CD8-positive, alpha-beta memory T cell (primary cell): ENCODE measurements at places on chromosomes 3 and 15.
A peak's percentile ranks its signal among the peaks of the same experiment; 100 is the strongest.

DNA sequence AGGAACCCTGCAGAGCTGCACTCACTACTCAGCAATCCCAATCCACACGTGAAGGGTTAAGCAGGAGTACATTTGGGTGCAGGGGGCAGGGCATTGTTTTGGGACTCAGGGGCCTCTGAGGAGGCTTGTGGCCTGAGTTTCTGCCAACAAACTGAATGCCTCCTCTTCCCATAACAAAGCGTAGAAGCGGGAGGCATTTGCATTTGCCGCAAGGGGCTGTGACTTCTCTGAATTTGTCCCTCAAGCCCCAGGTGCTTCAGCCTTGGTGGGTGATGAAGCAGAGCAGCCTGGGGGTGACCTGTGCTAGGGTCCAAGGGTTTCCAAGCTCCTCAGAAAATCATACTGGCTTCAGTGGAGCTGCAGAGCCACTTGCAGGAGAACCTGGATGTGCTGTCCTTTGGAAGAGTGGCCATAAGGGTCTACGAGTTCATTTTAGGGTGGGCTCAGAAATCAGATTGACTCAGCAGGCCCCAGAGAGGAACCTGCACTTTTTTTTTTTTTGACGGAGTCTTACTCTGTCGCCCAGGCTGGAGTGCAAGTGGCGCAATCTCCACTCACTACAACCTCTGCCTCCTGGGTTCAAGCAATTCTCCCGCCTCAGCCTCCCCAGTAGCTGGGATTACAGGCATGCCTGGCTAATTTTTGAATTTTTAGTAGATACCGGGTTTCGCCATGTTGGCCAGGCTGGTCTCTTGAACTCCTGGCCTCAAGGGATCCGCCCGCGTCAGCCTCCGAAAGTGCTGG is 1.4 kb upstream of the RPSA start:
- peak overlapping the region; percentile 89 for H3K27ac ChIP-seq
- no peak overlapping the region for H3K4me3 ChIP-seq
- no peak for DNase-seq
- peaks cover 22% of the 10 kb centered on the region for H3K36me3 ChIP-seq

- no peak for DNase-seq
- H3K27ac ChIP-seq: no peak overlapping the region
- H3K4me1 ChIP-seq: no peaks in the 10 kb centered on the region
- H3K36me3 ChIP-seq: no peaks in the 10 kb centered on the region
- no peak overlapping the region for H3K4me3 ChIP-seq
Measured at GRCh38 chr15:101019366-101019896, 100.3 kb downstream of the LRRK1 start.

- no peak overlapping the region for H3K4me3 ChIP-seq
- no peaks in the 10 kb centered on the region for H3K36me3 ChIP-seq
- no peak for DNase-seq
- no peaks in the 10 kb centered on the region for H3K27me3 ChIP-seq
- H3K27ac ChIP-seq: no peak overlapping the region
- H3K4me1 ChIP-seq: no peaks in the 10 kb centered on the region
Measured at GRCh38 chr3:52354676-52355075, 38.6 kb downstream of the DNAH1 start.

- no peaks in the 10 kb centered on the region for H3K36me3 ChIP-seq
- no peaks in the 10 kb centered on the region for H3K27me3 ChIP-seq
- no peak for DNase-seq
- H3K4me3 ChIP-seq: no peak overlapping the region
- H3K4me1 ChIP-seq: no peaks in the 10 kb centered on the region
- no peak overlapping the region for H3K27ac ChIP-seq
Measured at GRCh38 chr3:104526901-104527401, 839.8 kb upstream of the ALCAM start.

DNA sequence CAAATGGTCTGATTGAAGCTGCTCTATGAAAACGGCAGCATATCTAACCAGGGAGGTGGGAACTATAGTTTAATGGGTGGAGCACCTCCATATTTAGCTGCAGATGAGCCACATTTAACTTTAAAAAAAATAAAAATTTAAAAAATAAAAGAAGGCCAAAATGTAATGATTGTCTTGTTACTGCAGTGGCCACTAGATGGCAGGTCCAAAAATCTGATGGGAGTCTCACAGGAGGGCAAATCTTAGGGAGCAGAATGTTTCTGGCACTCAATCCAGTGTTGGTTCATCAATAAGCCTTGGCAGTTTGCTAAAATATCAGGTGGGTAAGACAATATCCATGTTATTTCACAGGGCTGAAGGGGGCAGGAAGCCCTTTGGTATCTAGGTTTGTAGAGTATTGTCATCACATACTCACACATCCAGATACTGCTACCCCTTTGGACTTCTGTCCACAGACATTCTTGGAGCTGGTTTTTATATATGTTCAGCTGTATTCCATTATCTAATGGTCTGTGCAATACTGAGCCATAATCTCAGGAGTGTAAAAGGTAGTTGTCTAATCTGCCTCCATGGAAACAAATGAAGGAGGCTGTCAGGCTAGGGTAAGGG is 233.3 kb downstream of the TIGIT start:
- H3K27ac ChIP-seq: no peak overlapping the region
- H3K4me3 ChIP-seq: no peak overlapping the region

DNA sequence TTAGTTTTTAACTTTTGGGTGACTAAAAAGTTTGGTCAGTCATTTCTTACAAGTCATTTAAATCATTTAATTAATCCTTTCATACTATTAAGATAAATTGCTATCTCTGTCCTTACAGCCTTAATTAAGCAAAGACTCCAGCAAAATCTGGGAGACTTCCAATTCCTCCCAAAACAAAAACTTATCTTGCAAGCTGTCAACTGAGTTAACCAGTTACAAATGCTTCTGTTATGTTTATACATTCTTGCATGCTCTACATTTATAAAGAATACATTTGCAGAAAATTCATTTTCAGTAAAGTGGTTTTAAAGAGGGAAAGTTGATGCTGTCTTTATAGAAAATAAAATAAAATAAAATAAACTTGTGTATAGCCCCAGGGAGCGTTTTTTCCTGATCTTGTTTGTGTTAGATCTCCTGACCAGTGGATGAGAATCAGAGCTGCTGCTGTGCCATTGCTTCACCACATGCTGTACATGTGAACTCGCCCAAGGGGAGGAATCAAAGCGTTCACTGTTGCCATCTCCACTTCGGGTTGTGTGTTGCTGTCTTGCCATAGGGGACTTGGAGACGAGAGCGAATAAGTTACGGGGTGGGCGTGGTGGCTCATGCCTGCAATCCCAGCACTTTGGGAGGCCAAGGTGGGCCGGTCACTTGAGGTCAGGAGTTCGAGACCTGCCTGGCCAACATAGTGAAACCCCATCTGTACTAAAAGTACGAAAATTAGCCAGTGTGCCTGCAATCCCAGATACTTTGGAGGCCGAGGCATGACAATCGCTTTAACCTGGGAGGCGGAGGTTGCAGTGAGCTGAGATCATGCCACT is 5.5 kb downstream of the CCR4 start:
- no peaks in the 10 kb centered on the region for H3K27me3 ChIP-seq
- peaks cover 15% of the 10 kb centered on the region for H3K4me1 ChIP-seq
- no peaks in the 10 kb centered on the region for H3K36me3 ChIP-seq
- DNase-seq: no peak
- no peak overlapping the region for H3K4me3 ChIP-seq

GRCh38 chr15:63466378-63467192 is 37.8 kb upstream of the USP3 start:
- H3K4me3 ChIP-seq: no peak overlapping the region
- H3K27ac ChIP-seq: no peak overlapping the region
- peak; percentile 66 for DNase-seq
- no peaks in the 10 kb centered on the region for H3K36me3 ChIP-seq
- H3K4me1 ChIP-seq: peaks cover 10% of the 10 kb centered on the region
- H3K27me3 ChIP-seq: no peaks in the 10 kb centered on the region

GRCh38 chr3:159884661-159885402 is 103.8 kb upstream of the IL12A start:
- H3K36me3 ChIP-seq: no peaks in the 10 kb centered on the region
- H3K4me1 ChIP-seq: no peaks in the 10 kb centered on the region
- no peaks in the 10 kb centered on the region for H3K27me3 ChIP-seq
- no peak overlapping the region for H3K27ac ChIP-seq
- H3K4me3 ChIP-seq: no peak overlapping the region
- DNase-seq: no peak

GRCh38 chr15:72492733-72493132 is 18.6 kb downstream of the ARIH1 start:
- H3K4me1 ChIP-seq: peaks cover 57% of the 10 kb centered on the region
- no peak for DNase-seq
- H3K27me3 ChIP-seq: no peaks in the 10 kb centered on the region
- no peak overlapping the region for H3K4me3 ChIP-seq
- no peaks in the 10 kb centered on the region for H3K36me3 ChIP-seq

DNA sequence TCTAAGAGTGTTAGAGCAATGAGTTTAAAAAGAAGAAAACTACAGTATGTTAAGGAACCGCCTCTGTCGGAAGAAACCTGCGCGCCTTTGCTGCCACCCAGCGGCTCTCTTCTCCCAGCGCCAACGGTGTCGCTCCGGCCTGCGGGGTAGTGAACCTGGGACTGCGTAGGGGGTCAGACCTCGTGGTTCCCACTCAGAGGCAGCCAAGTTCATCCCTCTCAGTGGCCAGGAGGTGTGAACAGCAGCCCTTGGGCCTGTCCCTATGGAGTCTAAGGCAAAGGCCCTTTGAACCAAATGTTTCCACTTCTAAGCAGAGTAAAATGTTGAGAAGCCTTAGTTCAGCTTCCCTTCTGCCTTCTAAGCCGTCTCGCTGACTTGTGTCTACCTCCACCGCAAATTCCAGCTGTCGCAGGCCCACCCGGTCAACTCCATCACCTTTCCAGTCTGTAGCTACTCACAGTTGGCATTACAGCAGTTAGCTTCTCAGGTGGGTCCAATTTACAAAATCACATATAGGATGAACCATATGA is 980 bp upstream of the RAB27A start:
- peaks cover 16% of the 10 kb centered on the region for H3K4me1 ChIP-seq
- peak; percentile 90 for DNase-seq
- H3K27me3 ChIP-seq: no peaks in the 10 kb centered on the region

GRCh38 chr3:153767601-153768560 is 353.3 kb upstream of the ARHGEF26 start:
- H3K36me3 ChIP-seq: no peaks in the 10 kb centered on the region
- H3K4me1 ChIP-seq: no peaks in the 10 kb centered on the region
- H3K27ac ChIP-seq: no peak overlapping the region
- DNase-seq: no peak

DNA sequence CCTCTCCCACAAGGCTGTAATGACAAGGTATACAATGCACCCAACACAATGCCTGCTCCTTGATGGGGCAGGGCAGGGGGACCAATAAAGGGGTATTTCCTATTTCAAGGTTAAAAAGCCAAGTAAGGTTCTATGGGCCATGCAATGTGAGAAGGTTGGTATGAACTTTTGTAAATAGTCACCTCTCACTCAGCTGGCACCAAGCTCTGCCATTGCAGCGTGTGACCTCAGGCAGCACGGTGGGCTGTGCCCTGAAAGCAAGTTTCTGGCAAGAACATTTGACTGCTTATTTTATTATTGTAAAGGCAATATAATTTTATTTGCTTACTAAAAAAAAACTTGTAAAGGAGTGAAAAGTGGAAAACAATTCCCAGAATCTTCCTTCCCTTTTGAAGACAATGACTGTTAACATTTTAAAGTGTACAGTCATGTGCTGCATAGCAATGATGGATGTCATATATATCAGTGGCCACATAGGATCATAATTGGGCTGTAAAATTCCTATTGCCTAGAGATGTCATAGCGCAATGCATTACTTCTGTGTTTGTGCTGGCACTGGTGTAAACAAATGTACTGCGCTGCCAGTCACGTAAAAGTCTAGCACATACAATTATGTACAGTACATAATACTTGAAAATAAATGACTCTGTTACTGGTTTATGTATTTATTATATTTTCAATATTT is 167.3 kb upstream of the RORA start:
- H3K27ac ChIP-seq: no peak overlapping the region
- no peak for DNase-seq
- H3K4me1 ChIP-seq: no peaks in the 10 kb centered on the region
